ENCODE measurements at places on chromosomes 7 and 10. TPM values are rescaled to one million over a fixed set of nuclear protein-coding genes. Genes with fewer than 3 reads are reported as not detected.

The SH2D4B gene
- total RNA-seq: 0.10 TPM

The NYAP1 gene
- total RNA-seq: 0.23 TPM

DNA sequence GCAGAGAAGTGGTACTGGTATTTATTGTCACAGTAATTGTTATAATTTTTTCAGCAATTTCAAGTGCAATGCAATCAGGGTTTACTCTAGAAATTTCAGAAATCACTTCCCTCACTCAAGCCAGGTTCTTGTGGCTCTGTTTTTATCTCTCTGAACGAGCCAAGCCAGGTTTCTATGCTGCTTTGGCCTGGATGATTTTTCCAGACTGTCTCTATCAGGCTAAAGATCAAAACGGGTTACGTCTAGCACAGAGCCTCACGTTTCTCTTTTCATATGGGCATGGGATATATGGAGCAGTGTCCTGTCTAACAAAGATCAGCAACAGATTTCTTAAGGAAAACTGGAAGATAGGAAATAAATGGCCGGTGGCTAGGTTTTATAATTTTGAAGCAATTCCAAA is 1105.3 kb downstream of the NRG3 start:
- DNase-seq: no peak

DNA sequence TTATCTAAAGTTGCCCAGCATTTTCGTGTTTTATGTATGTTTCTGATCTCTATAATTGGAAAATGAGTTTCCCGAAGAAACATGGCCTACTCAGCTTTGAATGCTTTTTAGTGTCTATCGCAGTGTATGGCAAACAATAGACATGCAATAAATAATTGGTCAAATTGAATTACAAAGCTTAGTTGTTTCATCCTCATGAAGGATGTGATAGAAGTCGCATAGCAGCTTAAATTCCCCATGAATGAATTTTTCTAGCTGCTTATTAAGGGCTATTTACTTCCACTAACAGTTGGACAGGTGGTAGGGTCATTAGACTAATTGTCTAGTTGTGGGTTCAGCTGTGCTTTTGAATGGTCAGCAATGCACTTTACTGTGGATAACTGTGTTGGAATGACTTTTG is 467.3 kb upstream of the MBL2 start:
- no peak for DNase-seq

GRCh38 chr10:127345231-127345965 is 149.0 kb upstream of the INSYN2A start:
- no peak for DNase-seq

DNA sequence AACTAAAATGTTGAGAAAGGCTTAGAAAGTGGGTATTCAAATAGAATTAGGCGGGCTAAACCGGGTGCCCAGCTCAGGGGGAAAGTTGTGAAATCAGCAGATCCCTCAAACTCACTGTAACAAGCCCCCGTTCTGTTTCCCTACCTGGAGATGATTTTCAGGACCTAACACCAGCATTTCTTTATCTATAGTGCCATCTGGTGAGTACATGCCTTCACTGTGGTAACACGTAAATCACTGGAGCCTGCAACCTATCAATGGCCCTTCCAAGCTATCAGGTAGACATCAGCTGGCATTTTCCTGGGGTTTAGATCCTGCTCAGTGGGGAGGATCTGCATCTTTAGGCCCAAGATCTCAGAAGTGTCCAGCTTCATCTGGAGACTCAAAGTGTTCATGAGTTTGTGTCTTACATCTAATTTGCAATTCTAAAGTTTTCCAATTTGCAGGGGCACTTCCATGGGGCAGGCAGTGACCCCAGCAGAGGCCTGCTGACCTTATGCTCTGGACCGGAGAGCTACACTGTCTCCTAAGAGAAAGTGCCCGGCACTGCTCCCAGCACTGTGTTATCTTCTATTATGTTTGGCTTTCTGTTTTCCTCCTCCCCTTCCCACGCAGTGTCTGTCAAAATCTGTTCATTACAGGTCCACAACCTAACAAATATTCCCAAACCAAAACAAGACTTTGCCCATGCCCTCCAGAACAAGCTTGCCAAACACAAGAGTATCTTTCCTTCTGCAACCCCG is 132.5 kb downstream of the LSM5 start:
- DNase-seq: no peak

GRCh38 chr10:19479854-19480253 is 336.4 kb upstream of the PLXDC2 start:
- DNase-seq: no peak

GRCh38 chr10:131453721-131454634 is 142.5 kb upstream of the TCERG1L start:
- peak; percentile 72 for DNase-seq

DNA sequence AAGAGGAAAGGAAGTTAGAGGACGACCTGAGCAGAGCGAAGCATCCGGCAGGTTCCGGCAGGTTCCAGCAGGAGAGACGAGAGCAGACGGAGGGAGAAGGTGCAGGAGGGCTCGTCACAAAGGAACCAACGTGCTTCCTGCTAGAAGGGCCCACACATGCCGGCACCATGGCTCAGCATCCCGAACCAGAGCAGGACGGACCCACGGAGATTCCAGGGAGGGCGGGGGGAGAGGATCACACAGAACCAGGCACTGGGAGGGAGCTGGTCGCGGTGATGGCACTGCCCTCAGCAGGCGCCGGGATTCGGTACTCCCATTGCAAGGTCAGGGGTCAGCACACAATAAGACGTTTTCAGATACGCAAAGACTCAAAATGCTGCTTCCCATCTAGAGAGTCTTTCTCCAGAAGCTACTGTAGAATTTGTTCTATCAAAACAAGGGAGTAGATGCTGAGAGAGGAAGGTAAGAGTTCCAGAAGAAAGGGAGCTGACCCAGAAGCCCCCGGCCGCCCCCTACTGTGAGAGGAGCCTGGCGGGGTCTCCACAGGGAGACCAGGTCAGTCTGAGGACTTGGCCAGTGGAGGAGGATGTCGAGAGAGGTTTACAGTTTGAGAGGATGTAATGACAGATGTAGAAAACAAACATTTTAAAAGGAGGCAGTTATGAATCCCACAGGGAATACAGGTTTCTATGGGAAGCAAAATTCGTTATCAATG is 23.6 kb upstream of the PWWP2B start:
- DNase-seq: no peak

DNA sequence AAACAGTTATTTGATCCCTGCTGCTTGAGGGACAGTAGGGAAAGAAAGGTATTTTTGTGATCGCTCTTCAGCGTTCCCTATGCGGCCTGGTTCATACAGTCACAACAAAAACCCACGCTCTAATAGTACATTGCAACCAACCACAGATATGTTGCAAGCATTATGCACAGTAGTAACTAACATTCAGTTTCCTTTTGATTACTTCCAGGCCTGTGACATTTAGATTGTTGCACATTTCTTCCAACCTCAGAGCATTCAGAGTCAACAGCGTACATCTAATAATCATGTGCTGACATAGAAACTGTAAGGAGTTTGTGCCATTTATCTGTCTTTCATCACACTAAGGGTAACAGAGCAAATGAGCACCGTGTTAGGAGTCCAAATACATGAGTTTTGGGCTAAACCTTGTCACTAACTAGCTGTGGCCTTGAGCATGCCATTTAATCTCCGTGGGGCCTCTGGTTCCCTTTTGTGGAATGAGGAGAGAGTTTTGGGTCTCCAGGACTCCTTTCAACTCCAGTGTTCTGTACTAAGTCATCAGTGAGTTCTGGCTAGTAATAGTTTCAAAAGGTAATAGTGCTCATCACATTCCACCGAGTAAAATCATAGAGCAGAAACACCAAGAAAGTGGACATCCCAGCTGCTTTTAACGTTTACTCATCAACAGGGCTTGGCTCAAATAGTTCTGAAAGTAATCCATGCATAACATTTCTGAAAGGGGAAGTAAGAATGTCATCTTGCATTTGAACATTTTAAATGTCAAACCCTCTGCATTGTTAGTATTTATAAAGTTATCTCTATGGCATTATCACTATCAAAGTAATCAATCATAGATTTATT is 99.0 kb upstream of the FZD1 start:
- no peak for DNase-seq

GRCh38 chr7:142231716-142232115 is 26.1 kb downstream of the PRSS58 start:
- no peak for DNase-seq

DNA sequence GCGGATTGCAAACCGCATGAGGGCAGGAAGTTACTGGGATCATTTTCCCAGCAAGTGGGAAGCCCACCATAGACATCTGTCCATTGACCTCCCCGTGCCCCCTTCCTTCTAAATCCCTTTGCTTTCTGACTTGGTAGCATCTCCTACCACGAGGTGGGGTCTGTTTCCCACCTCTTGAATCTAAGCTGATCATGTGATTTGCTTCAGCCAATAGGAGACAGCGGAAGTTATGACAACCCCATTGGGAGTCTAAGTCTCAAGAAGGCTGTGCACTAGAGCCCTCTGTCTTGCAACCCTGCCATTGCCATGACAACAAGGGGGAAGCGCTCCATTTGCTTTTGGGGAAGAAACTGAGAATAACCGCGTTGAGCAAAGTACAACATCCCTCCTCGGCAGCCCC is 39.2 kb upstream of the CARD11 start:
- DNase-seq: no peak

The SHH gene
- total RNA-seq: not detected

GRCh38 chr7:68148440-68148839 is 1151.8 kb downstream of the TYW1 start:
- no peak for DNase-seq

The STEAP2 gene
- not detected for total RNA-seq

The UCMA gene
- total RNA-seq: not detected

- DNase-seq: no peak
These were observed 22.4 kb downstream of the GBF1 start for GRCh38 chr10:102267748-102268147.

GRCh38 chr10:133139551-133140065 is 20.4 kb upstream of the KNDC1 start:
- DNase-seq: no peak

DNA sequence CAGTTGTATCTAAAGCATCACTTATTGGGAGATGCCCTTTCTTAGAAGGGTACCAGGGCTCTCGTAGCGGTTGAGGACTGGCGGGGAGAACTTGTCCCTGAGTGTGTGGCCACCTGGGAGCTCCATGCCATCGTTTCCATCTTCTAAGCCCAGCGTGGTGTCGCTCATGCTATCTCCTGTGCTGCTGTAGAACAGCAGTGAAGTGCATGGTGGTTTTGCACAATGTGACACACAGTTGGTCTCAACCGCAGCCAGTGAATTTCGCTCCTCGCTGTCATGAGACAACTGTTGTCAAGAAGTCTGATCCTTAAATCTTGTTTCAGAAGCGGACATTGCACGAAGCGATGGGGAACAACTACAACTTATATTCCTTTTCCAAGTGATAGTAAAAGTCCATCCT is 283.4 kb downstream of the GRID1 start:
- no peak for DNase-seq

- DNase-seq: no peak
These were observed 169.6 kb downstream of the TCERG1L start for GRCh38 chr10:131141645-131142516.

The SUN3 gene
- total RNA-seq: not detected

DNA sequence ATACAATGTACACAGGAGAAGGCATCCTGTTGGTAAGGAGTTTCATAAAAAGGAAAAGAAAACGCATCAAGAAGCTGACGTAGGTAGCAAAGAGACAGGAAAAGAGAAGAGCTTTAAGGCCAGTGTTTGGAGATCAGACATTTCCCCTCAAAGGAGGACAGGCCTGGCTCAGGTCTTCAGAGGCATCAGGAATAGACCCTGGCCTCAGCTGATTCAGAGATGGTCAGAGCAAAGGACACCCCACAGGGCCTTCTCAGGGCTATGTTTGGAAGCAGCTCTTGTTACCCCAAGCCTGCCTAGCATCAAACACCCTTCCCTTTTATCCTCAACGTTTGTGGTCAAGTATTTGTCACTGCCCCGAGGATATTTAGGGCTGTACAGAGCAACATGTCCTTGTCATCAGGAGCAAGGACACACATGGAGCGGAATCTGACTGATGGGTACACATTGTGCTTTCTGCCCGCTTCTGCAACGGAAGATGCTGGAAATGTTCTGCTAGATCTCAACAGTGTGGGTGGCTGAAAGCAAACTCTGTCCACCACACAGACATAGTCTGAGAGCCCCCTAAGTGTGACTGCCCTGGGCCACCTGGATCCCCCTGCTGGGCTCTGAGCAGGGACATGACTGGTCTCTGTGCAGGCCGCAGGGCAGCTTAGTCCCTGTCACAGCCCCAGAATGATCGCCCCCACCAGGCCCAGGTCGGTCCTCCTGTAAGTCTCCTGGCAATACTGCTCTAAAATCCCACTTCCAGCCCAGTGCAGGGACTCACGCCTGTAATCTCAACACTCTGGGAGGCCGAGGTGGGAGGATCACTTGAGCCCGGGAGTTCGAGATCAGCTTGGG is 1.0 kb upstream of the ZDHHC4 start:
- DNase-seq: no peak

DNA sequence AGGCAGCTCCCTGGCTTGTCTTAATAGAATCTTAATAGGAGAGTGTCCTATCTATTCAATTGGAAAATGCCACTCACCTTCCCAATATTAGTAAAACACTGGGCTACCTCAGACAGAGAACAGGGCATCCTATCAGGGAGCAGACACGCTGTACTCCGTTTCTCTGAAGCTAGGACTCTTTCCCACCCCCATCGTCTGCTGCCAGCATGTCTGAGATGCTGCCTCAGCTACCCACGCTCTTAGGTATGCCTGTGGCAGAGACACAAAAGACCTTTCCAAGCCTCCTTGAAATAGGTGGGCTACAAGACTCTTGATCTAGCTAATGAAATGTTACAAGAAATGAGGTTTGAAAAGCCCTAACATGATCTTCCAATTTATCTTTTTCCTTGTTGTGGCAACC is 2.5 kb upstream of the LRIT2 start:
- no peak for DNase-seq

DNA sequence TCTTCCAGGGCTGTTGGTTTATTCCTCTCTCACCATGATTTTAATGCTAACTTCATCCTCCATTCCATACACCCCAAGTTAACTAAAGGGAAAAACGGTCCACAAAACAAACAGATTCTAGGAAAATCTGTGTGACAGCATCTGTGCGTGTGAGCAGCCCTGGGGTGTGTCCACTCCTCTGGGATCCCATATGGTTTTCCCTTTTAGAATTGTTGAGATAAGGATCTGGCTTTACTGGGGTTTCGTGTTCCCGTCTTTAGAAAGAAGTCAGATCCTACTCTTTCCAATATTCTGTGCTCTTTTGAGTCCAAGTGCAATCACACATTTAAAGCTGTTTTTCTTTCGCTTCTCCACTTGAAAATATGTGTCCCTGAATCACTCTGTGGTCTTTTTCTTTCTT is 257.1 kb downstream of the KLF6 start:
- DNase-seq: no peak

- DNase-seq: no peak
These were observed 56.8 kb downstream of the FAS start for GRCh38 chr10:89047397-89047796.

The PKD2L1 gene
- total RNA-seq: not detected

Data from activated CD4-positive, alpha-beta T cell treated with anti-CD3 and anti-CD28 coated beads, Interleukin-2, amount 10 ng/mL, durations not matched to agents 7 days and 5 days (primary cell).